ENCODE measurements at places on chromosomes 5 and 9. TPM values are rescaled to one million over a fixed set of nuclear protein-coding genes. Genes with fewer than 3 reads are reported as not detected.

- no peak for DNase-seq
Observed at GRCh38 chr5:77635917-77636640, 2.4 kb downstream of the OTP start.

DNA sequence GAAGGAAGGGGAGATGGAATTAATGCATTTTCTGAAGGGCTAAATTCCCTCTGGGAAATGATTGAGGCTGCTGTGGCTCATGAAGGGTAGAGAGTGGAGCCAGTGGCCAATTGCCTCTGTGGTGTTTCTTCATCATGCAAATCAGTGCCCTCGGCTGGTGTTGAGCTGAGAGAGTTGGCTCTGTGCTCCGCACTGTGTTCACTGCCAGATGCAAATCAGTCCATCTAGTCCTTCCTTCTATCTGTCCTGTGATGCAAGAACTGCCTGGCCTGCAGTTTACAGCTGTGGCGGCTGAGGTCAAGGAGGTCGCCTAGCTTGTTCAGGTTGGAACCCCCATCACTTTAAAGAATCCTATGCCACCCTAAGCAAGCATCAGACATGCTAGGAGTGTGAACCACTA is 6.0 kb downstream of the TMEM171 start:
- no peak for DNase-seq

GRCh38 chr5:96537386-96537785 is 104.3 kb upstream of the PCSK1 start:
- DNase-seq, result no peak

- no peak for DNase-seq
Observed at GRCh38 chr9:99720455-99721050, 101.1 kb upstream of the NR4A3 start.

DNA sequence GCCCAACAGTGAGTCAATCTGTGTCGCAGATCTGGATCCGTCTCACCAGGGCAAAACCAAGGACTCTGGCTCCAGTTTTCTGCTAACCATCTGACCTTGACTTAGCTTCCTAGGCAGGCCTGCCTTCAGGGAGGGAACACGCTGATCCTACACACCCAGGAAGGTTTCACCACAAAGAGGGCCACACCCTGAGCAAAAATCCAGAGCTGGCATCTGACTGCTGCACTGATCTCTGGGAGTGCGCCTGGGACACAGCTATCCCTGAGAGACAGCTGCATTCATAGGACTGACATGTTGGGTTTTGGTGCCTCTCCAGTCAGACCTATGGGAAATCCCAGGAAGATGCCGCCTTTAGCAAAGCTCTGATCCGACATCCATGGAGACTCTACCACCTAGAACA is 47.5 kb downstream of the CDK5RAP2 start:
- DNase-seq, result peak; percentile 21

DNA sequence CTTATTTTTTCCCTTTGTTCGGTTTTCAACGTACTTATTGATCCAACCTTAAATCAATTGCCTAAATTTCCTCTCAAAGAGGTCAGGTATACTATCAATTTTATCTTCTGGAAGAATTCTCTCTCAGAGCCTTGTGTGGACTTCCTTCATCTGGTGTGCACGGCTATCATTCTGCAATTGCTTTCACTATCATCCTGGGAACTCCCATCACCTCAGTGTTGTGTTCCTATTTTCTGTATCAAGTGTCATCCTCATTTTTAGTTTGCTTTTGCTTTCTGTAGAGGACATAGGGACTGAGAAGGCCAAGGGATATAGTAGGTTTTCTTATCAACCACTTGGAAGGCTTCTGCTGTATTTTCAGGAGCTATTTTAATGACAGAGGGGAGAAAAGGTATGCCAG is 11.3 kb downstream of the STOM start:
- no peak for DNase-seq

GRCh38 chr5:92977846-92978540 is 603.0 kb downstream of the NR2F1-AS1 start:
- DNase-seq, result no peak

DNA sequence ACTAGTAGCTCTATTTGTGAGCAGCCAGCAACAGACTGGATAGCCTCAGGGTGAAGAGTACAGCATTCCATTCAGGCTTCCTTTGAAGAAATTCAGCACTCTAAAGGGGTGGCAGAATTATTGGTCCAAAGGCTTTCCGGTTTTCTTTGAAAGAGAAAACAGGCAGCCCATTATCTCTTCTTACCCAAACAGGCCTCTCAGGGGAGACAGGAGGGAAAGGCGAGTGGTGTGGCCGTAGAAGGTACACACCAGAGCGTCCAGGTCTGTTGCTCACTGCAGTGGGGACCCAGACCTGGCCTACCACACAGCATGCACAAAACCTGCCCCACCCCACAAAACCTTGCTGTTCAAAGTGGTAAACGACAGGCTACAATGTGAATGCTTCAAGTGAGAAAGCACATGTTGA is 83.3 kb downstream of the ZNF608 start:
- no peak for DNase-seq

- peak; percentile 32 for DNase-seq
Observed at GRCh38 chr5:150000990-150001659, 586 bp downstream of the HMGXB3 start.

- no peak for DNase-seq
Observed at GRCh38 chr9:27426511-27427271, 97.4 kb upstream of the IFNK start.

DNA sequence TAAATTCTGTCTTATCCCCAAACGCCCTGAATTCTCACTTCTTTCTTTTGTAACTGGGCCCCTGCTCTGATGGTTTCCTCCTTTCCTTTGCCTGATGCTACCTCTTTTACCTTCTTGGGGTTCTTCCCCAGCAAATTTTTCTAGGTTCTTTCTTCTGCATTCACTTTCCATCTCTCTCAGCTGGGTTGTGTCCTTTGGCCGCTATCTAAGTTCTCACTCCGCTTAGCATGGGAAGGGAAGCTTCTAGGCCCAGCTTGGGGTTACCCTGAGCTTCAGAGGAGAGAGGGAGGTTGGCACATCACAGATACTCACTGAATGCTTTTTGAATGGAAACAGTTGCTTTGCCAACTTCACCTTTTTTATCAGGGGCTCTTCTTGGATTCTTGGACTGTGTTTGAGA is 17.0 kb downstream of the PALM2AKAP2 start:
- no peak for DNase-seq

- no peak for DNase-seq
Observed at GRCh38 chr9:111035543-111036428, 2.5 kb downstream of the LPAR1 start.

DNA sequence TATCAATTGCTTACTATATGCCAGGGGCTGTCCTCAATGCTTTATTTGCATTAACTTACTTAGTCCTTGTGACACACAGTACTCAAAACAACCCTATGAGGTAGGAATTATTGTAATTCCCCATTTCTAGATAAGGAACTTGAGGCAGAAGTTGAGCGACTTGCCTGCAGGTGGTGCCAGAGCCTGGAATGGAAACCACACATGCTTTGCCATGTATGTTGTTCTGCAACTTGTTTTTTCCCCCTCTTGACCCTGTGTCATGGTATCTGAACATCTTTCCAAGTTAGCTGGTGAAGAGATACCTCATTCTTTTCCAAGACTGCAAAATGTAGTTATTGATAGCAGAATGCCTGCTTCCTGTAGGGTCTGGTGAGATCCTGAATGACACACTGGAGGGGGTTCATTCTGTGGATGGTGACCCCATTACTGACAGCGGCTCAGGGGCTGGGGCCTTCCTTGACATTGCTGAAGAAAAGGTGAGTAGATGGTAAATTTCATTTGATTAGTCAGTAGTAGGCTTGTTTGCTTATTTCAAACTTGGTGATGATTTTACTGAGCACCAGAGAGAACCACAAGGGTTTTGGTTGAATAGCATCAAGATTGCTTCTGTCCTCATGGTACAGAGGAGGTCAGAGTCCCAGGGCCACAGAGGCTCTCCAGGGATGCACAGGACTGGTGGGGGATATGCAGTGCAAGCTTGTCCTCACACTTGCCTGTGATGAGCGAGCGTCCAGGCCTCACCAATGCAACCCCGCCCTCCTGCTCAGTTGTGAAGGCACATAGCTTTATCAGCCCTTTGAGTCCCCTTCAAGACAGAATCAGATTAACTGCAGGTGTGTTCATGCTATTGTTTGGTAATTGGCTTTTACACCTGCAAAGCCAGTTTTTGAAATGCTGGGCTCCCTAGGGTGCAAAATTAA is 57.0 kb downstream of the COL15A1 start:
- peak; percentile 50 for DNase-seq

DNA sequence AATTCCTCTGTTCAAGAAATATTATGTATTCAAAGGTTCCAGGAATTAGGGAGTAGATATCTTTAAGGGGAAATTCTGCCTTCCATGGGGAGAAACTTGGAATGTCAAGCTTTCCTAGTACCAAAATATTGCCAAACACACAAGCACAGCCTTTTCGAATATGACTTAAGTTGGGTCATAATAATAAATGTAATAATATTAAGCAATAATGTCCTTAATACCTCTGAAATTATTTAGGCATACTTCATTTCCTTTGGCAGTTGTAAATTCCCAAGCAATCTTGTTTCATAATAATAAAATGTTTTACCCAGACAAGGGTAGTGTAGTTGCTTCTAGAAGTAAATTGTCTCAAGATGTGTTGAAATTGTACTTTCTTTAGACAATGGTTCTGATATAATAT is 630.3 kb upstream of the CDH18 start:
- DNase-seq, result no peak

GRCh38 chr5:80930940-80931339 is 29.2 kb upstream of the RASGRF2 start:
- DNase-seq, result no peak

GRCh38 chr9:69324549-69325401 is at the start of gene ENTREP1:
Gene ENTREP1 (plus strand): TSS chr9:69325215. CDS start chr9:69325310, 95 bp downstream.
- DNase-seq, result peak; percentile 77

DNA sequence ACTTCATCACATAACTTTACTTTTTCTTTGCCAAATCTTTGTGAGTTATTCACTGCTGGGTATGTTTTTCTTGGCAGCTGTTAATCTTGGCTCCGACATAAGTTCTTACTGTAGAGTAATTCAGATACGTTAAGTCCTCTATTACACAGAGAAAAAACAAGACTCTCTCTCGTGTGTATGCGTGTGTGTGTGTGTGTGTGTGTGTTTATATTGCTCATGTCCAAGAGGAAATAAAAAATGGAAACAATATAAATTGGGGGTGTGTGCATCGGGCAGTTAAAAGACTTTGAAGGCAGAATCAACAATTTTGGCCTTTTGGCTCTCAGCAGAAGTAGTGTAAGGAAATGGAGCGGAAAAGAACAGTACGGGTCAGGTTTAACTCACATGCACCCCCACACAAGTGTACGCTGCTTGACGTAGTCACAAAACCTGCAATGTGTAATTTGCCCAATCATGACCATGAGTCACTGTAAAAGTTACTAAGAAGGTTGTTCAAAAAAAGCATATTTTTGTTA is 67.2 kb upstream of the IFNE start:
- DNase-seq, result no peak

DNA sequence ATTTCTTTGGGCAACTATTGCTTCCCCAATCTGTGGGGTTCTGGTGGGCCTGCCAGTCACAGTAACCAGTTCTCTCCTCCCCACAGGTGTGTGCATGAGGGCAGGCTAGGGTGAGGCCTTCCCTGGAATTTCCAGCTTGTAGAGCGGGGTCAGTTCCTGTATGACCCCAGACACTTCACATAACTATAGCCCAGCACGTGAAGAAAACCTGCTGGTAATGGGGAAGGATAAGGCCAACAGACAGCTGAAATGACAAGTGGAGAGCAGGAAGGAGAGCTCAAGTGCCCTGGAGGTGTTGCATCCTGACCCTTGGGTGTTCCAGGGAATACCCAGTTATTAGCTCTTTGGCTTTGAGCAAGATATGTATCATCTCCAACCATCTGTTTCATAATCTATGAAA is 142.2 kb downstream of the CDC42SE2 start:
- no peak for DNase-seq

GRCh38 chr9:114991861-114992260 is 61.5 kb upstream of the TNFSF8 start:
- no peak for DNase-seq

DNA sequence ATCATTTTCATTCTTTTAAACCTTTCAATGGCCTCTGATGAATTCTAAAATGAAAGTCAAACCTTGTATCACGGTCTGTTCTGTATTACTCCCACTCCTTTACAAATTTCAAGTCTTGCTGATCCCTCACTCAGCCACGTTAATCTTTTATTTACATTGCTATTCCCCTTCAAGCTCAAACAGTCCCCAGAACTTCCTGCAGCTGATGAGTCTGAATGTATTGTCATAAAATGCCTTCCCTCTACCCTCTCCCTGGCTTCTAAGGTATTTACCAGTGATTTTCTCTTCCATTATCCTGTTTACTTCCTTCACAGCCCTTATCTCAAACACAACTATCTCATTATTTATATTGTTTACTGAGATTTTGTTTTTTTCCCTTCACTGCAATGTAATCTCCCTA is 562.3 kb upstream of the C9orf72 start:
- DNase-seq, result no peak

GRCh38 chr9:4667681-4668080 is 1.4 kb upstream of the SPATA6L start:
- DNase-seq, result no peak

Gene VLDLR
- total RNA-seq, result 144 TPM

Gene NUP188
- 15.9 TPM for total RNA-seq

Gene PCDHB9
- total RNA-seq, result 1.2 TPM

Gene COL23A1
- total RNA-seq, result 27.4 TPM

Gene PCDHGA1
- total RNA-seq, result 3.1 TPM

Gene LOX
- total RNA-seq, result 4.4 TPM

Gene NIPSNAP3A
- 25.3 TPM for total RNA-seq

Gene ARRDC1
- 16.2 TPM for total RNA-seq

Gene PTGDS
- total RNA-seq, result 3,579 TPM

Gene SV2C
- total RNA-seq, result 0.44 TPM
